CD8-positive, alpha-beta memory T cell (primary cell): ENCODE measurements at places on chromosomes 11 and 22. TPM values are rescaled to one million over a fixed set of nuclear protein-coding genes. Genes with fewer than 3 reads are reported as not detected.

Gene ALDH3B1
- polyA plus RNA-seq: 0.12 TPM

Gene PDE3B
- 39.8 TPM for polyA plus RNA-seq

Gene P2RX3
- polyA plus RNA-seq: not detected

Gene NECTIN1
- polyA plus RNA-seq: 0.35 TPM

Gene EMID1
- 0.31 TPM for polyA plus RNA-seq

Gene CPT1A
- 9.8 TPM for polyA plus RNA-seq

Gene ASPHD2
- polyA plus RNA-seq: 4.1 TPM

Gene BTG4
- not detected for polyA plus RNA-seq

Gene RIMBP3C
- polyA plus RNA-seq: 0.33 TPM

Gene SLC22A12
- not detected for polyA plus RNA-seq
